ENCODE measurements at places on chromosomes 12 and 14. TPM values are rescaled to one million over a fixed set of nuclear protein-coding genes. Genes with fewer than 3 reads are reported as not detected.

DNA sequence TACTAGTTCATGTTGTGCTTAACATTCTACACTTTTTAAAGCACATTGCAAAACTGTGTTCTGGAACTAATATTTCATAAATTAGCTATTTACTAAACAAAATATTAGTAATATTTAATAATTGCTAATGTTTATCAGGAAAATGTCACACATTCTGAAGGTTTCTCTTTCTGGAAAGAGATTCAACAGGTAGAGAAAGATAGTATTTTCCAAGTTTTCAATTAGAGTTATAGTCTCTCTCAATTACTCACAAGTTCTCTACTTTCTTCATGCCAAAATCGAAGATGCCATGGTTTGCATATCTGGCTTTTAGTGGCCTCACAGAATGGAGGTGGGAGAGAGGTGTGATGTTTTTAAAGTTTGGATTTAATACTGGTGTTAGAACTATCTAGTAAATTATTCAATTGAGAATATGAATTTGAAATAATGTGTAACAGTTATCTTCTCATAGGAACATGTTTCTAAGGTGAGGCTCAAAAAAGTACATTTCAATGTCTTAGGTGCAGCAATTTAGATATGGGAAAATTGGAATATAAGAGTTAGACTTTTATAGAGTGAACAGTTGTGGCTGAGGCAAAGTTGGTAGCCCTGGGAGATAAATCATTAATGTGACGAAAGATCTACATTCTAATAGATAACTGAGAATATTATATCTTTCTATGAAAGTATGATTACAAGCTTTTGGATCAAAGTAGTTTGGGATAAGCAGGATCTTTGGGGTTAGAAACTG lies 1.5 kb downstream of the LUM start:
- H3K4me3 ChIP-seq, result no peak overlapping the region
- H3K4me1 ChIP-seq, result no peaks in the 10 kb centered on the region
- H3K27ac ChIP-seq, result no peak overlapping the region
- H3K27me3 ChIP-seq, result no peaks in the 10 kb centered on the region
- no peaks in the 10 kb centered on the region for H3K36me3 ChIP-seq
- DNase-seq, result no peak

GRCh38 chr12:120965534-120966091 lies 12.7 kb upstream of the HNF1A start:
- no peak for DNase-seq
- H3K27me3 ChIP-seq, result no peaks in the 10 kb centered on the region
- H3K4me1 ChIP-seq, result no peaks in the 10 kb centered on the region
- peak overlapping the region; percentile 7 for H3K27ac ChIP-seq
- H3K36me3 ChIP-seq, result no peaks in the 10 kb centered on the region

The IL23A gene
- total RNA-seq, result not detected

DNA sequence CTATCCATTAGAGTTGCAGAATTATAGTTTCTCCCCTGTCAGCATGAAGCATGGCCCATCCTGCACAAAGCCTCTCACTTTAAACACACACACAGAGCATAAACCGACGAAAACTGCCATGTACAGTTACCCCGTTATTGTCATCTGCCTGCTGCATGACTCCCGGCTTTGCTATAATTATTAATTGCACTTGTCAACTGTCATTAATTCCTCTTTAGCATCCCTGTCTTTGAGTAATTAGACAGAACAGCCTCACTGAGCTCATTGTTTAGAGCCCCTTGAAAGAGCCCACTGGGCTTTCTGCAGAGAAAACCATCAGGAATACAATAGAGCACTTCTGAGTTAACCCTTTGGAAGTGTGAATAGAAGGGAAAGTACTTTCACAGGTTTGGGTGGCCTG lies 307.2 kb upstream of the SOX5 start:
- no peak for DNase-seq
- no peak overlapping the region for H3K4me3 ChIP-seq
- no peaks in the 10 kb centered on the region for H3K27me3 ChIP-seq
- no peak overlapping the region for H3K27ac ChIP-seq
- H3K36me3 ChIP-seq, result no peaks in the 10 kb centered on the region
- no peaks in the 10 kb centered on the region for H3K4me1 ChIP-seq

- H3K36me3 ChIP-seq, result no peaks in the 10 kb centered on the region
- H3K4me3 ChIP-seq, result no peak overlapping the region
- no peaks in the 10 kb centered on the region for H3K4me1 ChIP-seq
- no peak overlapping the region for H3K27ac ChIP-seq
- H3K27me3 ChIP-seq, result no peaks in the 10 kb centered on the region
- no peak for DNase-seq
Measured at GRCh38 chr12:133023566-133023965, 13.7 kb upstream of the ZNF84 start.

DNA sequence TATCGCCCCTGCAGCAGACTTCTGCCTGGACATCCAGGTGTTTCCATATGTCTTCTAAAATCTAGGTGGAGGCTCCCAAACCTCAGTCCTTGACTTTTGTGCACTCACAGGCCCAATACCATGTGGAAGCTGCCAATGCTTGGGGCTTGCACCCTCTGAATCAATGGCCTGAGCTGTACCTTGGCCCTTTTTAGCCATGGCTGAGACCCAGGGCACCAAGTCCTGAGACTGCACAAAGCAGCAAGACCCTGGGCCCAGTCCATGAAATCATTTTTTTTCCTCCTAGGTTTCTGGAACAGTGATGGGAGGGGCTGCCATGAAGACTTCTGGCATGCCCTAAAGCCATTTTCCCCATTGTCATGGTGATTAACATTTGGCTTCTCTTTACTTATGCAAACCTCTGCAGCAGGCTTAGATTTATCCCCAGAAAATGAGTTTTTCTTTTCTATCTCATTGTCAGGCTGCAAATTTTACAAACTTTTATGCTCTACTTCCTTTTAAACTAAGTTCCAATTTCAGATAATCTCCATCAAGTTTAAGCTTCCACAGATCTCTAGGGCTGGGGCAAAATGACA lies 1445.8 kb upstream of the FLRT2 start:
- H3K27ac ChIP-seq, result no peak overlapping the region
- H3K4me1 ChIP-seq, result no peaks in the 10 kb centered on the region
- no peak for DNase-seq
- H3K36me3 ChIP-seq, result no peaks in the 10 kb centered on the region
- H3K27me3 ChIP-seq, result no peaks in the 10 kb centered on the region

DNA sequence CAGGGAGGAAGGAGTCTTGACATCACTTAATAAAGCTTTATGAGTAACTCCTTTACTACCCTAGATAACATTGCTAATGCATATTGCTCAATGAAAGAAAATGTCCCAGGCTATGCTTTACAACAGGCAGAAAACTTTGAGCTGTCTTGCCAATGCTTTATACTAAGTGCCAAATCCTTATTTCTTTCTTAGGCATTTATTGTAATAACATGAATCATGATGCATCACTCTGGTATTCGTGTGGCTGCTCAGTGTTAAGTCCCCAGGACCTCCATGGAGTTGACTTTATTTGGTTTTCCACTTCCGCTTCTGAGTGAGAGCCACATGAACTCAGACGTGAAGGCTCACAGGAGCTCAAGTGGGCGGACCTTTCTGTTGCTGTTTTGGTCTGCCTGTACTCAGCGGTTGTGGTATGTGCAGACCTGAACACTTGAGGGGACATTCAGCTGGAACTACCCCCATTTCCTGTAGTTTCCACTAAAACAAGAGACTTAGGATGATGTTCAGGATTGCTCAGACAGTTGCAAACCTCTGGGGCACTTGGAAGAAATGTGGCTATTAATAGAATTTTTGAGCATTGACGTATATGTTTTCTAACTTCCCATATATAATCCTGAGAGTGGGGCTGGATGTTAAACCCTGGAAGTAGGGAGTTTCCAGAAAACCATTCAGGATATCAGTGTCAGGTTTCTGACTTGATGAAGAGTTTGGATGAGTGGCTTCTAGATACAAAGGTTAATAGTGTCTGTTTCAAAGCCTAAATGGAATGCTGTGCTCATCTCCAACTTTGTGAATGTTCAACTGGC lies 258.6 kb downstream of the MSRB3 start:
- peaks cover 11% of the 10 kb centered on the region for H3K4me1 ChIP-seq
- H3K36me3 ChIP-seq, result no peaks in the 10 kb centered on the region
- no peaks in the 10 kb centered on the region for H3K27me3 ChIP-seq
- no peak overlapping the region for H3K4me3 ChIP-seq
- no peak overlapping the region for H3K27ac ChIP-seq
- DNase-seq, result no peak

- no peak overlapping the region for H3K4me3 ChIP-seq
- peaks cover 26% of the 10 kb centered on the region for H3K27me3 ChIP-seq
Measured at GRCh38 chr14:105483300-105484068, 3.2 kb upstream of the CRIP1 start.

- no peaks in the 10 kb centered on the region for H3K36me3 ChIP-seq
- no peaks in the 10 kb centered on the region for H3K27me3 ChIP-seq
- DNase-seq, result no peak
- no peak overlapping the region for H3K27ac ChIP-seq
- H3K4me1 ChIP-seq, result no peaks in the 10 kb centered on the region
- no peak overlapping the region for H3K4me3 ChIP-seq
Measured at GRCh38 chr14:92675421-92675820, 73.0 kb downstream of the LGMN start.

- DNase-seq, result no peak
- H3K4me1 ChIP-seq, result no peaks in the 10 kb centered on the region
- H3K36me3 ChIP-seq, result no peaks in the 10 kb centered on the region
- H3K4me3 ChIP-seq, result no peak overlapping the region
Measured at GRCh38 chr12:54935235-54935951, 49.2 kb downstream of the TESPA1 start.

The CD4 gene
- 3.0 TPM for total RNA-seq

DNA sequence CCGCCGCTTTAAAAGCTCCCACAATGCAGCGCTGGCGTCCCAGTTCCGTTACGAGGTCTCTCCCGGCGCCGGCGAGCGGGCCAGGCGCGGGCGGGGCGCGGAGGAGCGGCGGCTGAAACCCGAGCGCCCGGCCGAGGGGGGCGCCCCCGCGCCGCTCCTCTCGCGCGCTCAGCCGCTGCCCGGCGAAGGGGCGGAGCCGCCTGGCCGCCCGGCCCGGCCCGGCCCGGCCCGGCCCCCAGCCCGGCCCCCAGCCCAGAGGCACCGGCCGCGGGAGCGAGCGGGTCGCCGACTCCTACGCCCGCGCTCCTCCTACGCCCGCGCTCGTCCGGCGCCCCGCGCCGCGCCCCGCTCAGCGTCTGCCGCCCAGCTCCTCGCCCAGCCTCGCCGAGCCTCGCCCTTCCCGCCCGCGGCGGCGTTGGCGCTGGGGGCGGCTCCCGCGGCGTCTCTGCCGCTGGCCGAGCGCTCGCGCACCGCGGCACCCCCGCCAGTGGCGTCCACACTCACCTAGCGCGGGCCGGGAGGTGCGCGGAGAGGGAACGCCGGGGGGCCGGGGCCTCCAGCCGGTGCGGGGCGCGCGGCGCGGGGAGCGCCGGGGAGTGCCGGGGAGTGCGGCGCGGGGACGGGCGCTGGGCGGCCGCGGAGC lies at the start of gene RASSF8:
TSS of gene RASSF8 (plus strand) at position 255 of the 643 bp plus-strand sequence. CDS start 96,662 bp downstream, outside the sequence.
- peak within 1 kb of the TSS; percentile 86 for H3K27ac ChIP-seq
- DNase-seq, result peak; percentile 74
- peaks cover 12% of the 10 kb centered on the region for H3K4me1 ChIP-seq
- H3K4me3 ChIP-seq, result peak within 1 kb of the TSS; percentile 87
- H3K27me3 ChIP-seq, result no peaks in the 10 kb centered on the region

DNA sequence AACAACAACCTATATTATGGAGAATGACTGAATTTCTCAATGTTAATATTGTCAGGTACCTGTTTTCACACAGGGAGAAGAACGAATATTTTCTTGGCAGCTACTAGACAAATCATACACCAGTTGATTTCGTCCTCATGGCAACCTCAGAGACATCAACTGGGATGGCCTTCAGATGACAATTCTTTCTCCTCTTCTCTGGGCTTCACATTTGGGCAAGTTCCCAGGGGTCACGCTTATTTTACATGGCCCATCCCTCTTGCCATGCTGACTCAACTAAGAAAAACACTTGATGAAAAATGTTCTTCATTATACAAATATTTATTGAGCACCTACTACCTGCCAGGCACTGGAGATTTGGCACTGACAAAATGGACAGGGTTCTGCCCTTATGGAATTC lies 29.0 kb downstream of the PPP1R13B start:
- H3K27ac ChIP-seq, result peak overlapping the region; percentile 61
- no peaks in the 10 kb centered on the region for H3K36me3 ChIP-seq

The REC8 gene
- 7.8 TPM for total RNA-seq

The TUBA1C gene
- 32.6 TPM for total RNA-seq

DNA sequence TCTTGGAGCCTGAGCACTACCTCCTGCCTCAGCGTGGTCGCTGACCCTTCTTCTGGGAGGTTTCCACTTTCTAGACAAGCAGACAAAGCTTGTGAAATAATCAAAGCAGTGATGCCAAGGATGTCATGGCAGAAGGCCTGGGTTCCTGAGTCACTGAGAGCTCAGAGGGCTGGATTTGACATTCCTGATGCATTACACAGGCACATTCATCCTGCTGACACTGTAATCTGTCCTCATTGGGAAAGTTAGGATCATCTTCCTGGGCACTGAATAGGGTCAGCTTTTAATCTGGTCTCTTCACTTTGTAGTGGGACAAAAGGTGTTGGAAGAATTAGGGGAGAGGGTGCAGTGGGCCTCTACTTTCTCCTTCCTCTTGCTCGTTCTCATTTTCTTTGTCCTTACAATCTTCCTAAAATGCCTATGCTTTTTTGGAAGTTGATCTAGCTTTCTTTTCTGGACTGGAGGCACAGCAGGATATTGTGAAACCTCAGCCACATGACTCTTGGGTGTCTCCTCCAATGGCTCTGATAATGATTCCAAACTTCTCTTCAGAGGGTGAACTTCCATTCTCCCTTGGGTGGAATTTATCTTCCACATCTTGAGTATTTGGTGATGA lies 29.6 kb downstream of the EEA1 start:
- H3K4me3 ChIP-seq, result no peak overlapping the region
- no peaks in the 10 kb centered on the region for H3K36me3 ChIP-seq

GRCh38 chr14:104732355-104732804 lies 8.4 kb downstream of the ADSS1 start:
- DNase-seq, result peak; percentile 72
- H3K4me1 ChIP-seq, result peaks cover 6% of the 10 kb centered on the region
- no peak overlapping the region for H3K4me3 ChIP-seq
- H3K27ac ChIP-seq, result no peak overlapping the region
- H3K36me3 ChIP-seq, result no peaks in the 10 kb centered on the region

DNA sequence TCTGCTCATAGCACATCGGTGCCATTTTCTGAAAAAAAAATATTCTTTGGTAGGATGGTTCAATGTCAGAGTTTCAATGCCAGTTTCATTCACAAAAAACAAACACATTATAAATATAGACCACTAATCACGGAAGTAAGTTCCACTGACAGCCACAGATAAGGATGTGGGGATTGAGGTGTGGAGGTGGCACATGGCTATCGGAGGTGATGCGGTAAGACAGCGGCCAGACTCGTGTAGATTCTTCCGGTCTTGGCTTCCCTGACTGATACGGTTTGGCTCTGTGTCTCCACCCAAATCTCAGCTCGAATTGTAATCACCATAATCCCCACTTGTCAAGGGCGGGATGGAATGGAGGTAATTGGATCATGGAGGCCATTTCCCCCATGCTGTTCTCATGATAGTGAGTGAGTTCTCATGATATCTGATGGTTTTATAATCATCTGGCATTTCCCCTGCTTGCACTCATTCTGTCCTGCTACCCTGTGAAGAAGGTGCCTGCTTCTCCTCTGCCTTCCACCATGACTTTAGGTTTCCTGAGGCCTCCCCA lies 693.4 kb downstream of the VRK1 start:
- H3K4me3 ChIP-seq, result no peak overlapping the region
- no peaks in the 10 kb centered on the region for H3K4me1 ChIP-seq
- H3K27ac ChIP-seq, result no peak overlapping the region

- H3K27me3 ChIP-seq, result no peaks in the 10 kb centered on the region
- peak overlapping the region; percentile 59 for H3K27ac ChIP-seq
Measured at GRCh38 chr14:67491741-67492507, 3.4 kb upstream of the TMEM229B start.

- no peak overlapping the region for H3K27ac ChIP-seq
- no peak for DNase-seq
- no peak overlapping the region for H3K4me3 ChIP-seq
- H3K4me1 ChIP-seq, result no peaks in the 10 kb centered on the region
- H3K36me3 ChIP-seq, result no peaks in the 10 kb centered on the region
Measured at GRCh38 chr12:57031138-57031725, 14.9 kb upstream of the TAC3 start.

All from body of pancreas (tissue), 4 donors.